ENCODE measurements at places on chromosomes 1 and 21.

DNA sequence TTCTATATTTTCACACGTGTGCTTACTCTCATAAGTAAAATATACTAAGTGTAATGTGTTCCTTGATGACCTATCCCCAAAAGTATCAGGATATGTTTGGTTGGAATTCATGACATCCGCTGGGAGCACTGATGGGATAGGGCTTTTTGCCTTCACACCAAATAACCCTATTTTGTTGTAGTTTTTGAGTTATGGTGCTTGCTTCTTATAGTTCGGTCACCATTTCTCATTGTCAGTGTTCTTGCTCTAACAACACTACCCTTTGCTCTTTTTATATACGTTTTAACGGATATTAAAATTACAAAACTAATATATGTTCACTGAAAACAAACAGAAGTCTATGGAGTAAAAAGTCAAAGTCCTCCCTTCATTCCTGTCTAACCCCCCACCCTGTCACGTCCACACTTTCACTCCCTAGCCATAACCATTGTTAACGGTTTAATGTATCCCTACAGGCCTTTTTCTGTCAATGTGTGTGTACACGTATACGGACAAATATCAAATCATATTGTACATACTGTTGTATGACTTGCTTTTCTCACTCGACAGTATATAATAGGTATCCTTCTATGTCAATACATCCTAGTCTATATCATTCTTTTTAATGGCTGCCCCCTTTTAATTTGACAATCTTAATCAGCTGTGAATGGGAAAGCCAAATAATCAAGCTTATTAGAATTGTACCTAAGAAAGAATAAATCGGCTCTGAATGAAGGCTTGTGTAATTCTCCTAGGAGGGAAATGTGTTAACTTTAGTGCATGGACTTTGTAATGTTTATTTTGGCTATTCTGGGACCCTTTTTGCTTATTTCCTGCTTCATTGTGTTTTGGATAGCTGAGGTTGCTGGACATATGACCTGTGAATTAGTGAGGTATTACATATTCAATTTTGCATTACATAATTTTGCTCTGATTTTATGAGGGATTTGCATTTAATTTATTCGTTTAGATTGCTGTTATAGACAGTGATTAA lies 3.5 kb upstream of the RNF220 start:
- DNase-seq: no peak

DNA sequence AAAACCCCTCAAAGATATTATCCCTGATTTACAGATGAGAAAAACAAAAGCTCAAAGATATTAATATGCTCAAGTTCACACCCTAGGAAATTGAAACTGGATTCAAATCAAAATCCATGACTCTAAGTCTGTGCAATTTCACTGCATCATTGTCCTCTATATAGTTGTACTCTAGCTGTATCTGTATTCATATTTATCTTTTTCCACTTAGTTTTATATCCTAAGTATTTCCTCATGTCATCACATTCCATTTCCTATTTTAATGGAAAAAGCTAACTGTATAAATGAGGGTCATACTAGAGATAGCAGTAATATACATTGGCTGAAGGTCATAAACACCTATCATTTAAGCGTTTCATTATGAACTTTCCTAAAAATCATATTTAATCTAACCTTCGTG lies 42.2 kb upstream of the RALGPS2 start:
- DNase-seq: no peak

DNA sequence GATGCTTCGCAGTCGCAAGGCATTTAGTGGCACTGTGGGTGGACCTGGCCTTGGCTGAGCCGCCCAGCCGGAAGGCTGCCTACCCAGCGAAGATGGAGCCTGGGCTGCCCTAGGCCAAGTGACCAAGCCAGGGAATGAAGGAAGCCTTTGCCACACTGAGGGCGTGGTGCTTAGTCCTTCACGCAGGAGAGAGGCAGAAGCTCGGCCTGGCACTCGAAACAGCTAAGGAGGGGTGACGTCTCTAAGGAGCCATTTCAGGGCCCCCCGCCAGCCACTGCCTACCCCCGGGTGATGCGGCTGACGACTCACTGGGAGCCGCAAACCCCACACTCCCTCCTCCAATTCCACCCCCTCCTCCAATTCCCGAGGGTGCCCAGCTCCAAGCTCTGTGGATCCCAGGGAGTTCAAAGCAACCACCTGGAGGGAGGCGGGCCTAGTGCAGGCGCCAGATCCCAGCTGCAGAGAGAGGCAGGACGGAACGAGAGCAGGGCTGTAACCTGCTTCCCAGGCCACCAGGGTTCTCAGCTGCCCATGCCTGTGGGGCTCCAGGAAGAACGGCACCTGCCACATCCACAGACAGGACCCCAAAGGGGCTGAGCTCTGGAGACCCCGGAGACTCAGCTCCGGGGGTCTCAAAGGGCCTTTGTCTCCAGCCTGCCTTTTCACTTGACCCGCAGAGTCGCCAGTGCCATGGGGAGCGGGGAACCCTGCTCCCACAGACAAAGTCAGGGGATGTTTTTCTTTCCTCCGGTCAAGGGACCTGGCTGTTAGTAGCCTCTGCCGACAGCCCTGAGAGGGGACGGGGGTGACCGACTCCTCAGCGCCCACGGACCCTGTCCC lies 75.8 kb downstream of the ARHGEF16 start:
- DNase-seq: no peak

- no peak for DNase-seq
Measured at GRCh38 chr1:174191349-174191862, 32.1 kb downstream of the RABGAP1L start.

- DNase-seq: no peak
Measured at GRCh38 chr1:179976970-179977651, 22.5 kb downstream of the CEP350 start.

DNA sequence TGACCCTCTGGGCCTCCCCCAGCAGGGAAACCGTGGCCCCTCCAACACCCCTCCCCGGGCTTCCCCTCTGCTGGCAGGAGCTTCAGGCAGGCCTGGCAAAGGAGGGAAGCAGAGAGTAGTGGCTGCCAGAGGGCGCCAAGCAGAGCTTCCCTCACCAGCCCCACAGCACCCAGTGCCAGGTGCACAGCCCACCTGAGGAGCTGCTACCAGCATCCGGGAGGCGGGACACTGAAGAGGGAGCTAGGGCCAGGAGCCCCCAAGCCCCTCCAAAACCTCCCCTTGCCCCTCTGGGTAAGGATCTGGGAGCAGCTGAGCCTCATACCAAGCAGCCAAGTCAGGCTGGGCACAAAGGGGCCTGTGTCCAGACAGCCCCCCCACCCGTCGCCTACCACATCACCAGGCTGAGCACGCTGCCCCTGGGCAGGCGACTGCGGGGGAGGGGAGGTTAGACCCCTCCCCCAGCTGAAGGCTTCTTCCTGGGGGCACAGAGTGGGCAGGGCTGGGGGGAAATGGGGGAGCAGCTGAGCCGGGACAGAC lies 19.6 kb downstream of the CCDC24 start:
- DNase-seq: no peak

GRCh38 chr21:44003307-44003966 lies 8.7 kb upstream of the TRAPPC10 start:
- DNase-seq: no peak

DNA sequence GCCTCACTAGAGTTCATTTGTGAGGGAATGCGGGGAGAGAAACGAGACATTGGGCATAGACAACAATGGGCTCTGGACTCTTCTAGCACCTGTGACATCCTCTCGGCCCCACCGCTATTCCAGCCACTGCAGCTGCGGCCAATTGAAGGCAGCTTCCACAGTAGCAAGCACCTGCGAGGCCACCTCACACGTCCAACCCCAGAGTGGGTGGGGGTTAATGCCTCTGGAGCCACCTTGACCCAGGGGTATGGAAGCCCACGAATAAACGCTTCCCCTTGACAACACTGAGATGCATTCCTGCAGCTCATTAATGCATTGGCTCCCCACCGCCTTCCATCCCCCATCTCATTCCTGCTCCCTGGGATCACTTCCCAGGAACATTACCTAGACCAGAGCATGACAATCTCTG lies 104.4 kb downstream of the GLIS1 start:
- DNase-seq: no peak

GRCh38 chr1:104987210-104987609 lies 1237.5 kb downstream of the AMY1C start:
- no peak for DNase-seq

GRCh38 chr1:3265835-3266805 lies 188.3 kb upstream of the ARHGEF16 start:
- no peak for DNase-seq

DNA sequence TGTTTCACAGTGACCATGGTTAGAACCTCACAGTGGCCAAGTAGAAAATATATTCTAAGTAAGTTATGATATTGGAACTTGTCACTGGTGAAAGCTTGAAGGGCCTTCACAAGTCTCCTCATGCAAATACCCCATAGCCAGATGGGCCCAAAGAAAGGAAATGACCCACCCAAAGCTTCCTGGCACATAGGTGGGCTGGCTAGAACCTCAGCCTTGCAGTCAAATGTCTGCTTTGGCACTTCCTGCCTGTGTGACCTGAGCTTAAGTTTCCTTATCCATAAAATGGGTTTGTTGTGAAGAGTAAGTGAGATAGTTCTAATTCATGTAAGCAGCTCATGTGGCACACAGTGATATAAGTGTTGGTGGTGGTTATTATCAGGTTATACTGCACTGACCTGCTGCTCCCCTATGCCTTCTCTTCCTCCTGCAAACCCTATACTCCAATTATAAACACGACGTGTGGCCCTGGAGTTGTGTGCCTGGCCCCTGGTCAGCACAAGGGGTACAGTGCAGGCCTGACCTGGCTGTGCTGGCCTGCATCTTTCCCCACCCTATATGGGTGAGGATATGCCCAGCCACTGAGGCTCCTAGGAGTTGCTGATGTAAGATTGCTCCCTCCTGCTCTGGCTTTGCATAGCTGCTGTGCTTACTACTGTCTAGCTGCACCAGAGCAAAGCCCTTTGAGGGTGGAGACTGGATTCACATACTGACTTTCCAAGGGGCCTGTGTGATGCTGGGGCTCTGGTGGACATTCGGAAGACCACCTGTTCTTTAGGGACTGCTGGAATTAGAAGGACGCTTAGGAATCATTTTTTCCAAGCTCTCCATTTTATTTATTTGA lies 4.7 kb upstream of the SLFNL1 start:
- DNase-seq: no peak

DNA sequence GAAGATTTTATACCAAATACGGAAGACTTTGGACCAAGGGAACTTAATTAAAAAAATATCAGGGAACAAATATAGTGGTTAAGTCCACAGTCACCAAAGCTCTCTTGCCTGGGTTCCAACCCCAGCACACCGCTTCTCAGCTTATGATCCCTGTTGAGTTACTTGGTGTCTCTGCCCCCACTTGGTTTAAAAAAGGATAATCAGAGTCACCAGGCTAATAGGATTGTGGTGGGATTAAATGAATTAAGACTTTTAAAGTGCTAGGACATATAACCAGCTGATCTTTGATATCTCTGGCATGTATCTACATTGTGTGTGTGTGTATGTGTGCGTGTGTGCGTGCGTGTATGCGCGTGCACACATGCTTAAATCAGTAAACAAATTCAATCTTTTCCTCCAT lies 474.7 kb upstream of the DAB1 start:
- DNase-seq: no peak

DNA sequence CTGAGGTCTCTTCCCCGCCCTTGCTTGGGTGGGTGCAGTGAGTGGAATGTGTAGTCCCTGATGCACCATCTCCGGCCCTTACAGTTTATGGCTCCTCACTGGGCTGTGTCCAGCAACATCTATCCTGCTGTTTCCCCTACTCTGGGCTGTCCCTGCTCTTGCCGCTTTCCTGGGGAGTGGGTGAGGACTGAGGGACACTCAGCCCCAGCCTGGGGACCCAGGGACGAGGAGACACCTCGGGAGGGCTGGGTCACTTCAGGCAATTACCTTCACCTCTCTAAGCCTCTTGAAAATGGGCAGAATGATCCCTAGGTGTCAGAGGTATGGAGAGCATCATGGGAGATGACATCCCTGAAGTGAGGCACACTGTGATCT lies 13.6 kb upstream of the LRP8 start:
- DNase-seq: no peak

DNA sequence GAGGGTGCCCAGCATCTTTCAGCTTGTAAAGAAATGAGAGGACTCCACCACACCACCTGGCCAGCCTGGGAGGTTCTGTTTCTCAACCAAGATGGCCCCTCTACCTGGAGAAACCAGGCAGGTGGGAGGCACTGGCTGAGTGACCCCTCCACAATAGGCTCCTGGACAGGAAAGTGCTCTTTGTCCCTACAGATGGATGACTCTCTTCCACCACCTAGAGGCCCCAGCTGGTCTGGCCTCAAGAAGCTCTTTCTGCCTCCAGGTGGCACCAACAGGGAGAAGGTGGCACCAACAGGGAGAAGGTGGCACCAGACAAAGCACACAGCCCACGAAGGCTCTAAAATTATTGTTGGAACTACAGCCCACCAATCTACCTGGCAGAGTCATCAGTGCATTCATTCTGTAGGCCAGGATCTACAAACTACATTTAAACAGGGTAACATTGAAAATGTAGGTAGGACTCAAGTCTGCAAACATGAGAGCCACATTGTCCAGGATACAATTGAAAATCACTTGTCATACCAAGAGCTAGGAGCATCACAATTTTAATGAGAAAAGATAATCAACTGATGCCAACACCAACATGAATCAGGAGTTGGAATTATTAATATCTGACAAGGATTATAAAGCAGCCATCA lies 14.4 kb downstream of the TMPRSS3 start:
- peak; percentile 70 for DNase-seq

DNA sequence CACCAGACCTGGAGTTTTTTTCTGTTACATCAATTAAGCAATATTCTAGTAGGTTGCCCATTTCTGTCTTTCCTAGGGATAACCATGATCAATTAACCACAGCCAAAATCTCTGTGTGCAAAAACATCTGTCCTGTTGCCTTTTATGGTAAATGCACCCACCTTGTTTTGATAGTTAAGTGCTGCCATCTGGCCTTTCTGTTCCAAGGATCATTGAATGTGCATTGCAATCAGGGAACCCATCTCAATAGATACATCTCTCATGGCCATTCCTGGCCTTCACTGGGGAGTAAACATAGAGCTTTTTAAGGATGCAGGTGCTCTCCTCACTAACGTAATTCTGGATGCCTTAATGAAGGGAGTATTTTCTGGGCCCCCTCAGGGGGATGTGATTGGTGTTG lies 111.8 kb upstream of the KIAA1614 start:
- DNase-seq: no peak

GRCh38 chr1:244065960-244066388 lies 14.9 kb downstream of the ZBTB18 start:
- DNase-seq: no peak

- DNase-seq: no peak
Measured at GRCh38 chr1:105608713-105609112, 1447.8 kb upstream of the PRMT6 start.

- no peak for DNase-seq
Measured at GRCh38 chr1:233620065-233620464, 6.2 kb downstream of the KCNK1 start.

GRCh38 chr1:195376190-195376589 lies 1232.0 kb downstream of the KCNT2 start:
- DNase-seq: no peak

Data from CD4-positive, alpha-beta T cell (primary cell).